Vagina (tissue), 2 donors: ENCODE measurements at places on chromosomes 16 and 17.

DNA sequence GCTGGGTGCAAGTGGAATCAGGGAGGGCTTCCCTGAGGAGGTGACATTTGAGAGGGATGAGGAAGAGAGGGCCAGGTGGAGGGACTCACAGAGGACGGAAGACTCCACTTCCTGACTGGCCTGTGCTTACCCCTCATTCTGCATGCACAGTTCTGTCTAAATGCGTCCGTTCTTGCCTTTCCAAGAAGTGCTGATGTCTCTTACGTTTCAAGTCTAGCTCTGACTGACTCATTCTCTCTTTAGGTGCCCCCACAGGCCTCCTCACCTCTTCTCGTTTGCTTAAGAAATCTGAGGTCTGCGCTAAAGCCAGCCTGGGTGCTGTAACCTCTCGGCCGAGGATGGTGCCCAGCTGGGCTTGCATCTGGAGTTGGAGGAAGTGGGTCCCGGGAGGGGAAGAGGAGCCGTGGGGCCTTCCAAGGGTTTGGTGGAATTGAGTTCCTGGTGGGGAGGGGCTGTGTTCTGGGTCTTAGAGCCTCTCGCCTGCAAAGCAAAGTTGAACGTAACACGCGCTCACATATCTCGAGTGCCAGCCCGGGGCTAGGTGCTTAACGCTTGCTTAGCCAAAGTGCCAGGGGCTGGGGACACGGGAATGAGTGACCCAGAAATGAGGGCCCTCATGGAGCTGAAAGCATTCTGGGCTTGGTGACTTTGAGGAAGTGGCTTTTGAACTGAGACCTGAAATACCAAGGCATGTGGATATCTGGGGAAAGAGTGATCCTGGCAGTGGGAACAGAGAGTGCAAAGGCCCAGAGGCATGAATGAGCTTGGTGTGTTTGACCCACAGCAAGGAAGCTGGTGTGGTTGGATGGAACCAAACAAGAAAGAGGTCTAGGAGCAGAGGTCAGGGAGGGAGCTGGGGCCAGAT, 4.8 kb downstream of the IL4R start:
- DNase-seq, result no peak

DNA sequence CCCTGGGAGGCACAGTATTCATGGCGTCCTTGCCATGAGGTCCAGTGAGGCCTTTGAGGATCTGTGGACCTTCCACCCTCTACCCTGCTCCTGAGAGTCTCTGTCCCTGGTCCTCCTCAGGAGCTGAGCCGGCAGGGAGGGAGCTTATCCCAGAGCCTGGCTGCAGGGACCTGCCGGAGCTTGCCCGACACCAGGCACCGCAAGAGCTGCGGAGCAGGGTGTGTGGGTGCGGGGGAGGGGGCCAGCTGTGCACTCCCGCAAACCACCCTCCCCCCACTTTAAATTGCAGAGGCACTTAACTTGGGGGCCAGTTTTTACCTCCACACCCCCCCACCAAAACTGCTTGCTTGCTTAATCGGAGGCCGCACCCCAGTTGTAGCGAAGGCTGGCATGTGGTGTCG, 609 bp upstream of the ZNF750 start:
- DNase-seq, result no peak

- no peak for DNase-seq
Measured at GRCh38 chr17:6073620-6074019, 3.4 kb downstream of the WSCD1 start.

DNA sequence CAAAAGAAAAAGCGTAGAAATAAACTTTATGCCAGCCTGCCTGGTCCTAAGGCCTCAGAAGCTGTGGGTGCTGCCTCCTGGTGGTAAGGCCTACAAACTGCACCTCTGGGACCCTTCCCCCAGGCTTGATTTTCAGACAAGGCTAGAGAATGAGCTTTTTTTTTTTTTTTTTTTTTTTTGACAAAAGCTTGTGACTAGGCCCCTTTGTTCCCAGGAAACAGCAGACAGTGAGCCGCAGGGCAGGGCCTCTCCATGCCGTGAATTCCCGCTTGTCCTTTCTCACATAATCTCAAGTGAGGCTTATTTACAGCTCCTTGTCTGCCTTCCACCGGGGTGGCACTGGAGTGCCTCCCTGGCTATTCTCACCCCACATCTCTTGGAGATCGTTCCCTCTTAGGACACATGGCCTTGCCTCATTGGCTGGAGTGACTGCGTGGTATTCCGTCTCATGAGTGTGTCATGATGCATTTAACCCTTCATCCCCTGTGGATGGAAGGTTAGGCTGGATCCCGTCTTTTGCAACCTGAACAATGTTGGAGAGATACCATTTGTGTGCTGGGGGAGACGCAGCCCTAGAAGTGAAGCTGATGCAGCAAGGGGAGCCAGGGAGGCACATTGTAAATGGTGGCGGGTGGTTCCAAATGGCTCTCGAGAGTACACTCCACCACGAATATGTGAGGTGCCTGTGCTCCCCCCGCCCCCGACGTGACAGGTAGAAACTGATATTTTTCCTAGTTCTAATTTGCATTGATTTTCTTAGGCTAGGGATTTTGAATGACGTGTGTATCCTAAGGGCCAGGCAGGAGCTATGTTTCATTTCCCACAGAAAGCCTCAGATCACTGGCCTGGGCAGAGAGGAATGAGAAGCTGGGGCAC, 49.6 kb downstream of the USP22 start:
- no peak for DNase-seq

DNA sequence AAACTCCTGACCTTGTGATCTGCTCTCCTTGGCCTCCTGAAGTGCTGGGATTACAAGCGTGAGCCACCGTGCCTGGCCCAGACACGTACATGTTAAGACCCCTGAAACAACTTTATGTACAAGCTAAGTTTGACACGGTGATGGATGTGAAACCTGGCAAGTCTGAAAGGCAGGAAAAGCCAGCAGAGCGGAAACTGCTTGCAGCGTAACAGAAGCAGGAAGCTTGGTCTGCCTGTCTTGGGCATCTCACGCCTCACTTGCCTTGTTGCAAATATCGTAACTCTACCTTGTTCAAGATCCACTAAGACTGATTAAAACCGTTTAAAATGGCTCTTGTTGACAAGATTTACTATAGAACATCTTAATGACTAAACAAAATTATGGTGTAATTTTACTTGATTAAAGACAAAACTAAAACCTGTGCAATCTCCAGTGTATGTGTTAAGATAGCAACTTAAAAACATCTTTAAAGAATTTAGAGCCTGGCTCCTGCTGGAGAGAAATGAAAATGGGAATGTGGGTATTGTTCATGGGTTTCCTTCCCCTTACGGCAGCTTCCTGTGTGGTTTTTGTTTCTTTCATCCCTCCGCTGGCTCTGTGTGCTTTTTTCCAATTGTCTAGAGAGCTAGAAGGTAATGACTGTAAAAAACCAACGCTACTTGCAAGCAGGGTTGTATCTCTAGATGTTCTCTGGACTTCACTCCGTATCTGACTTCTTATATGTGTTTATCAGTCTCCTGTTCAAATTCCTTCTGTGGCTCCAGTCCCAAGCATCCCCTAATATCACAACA, 477.6 kb downstream of the XYLT1 start:
- no peak for DNase-seq

GRCh38 chr17:9845306-9845705, 19.6 kb downstream of the GLP2R start:
- no peak for DNase-seq

GRCh38 chr16:80599466-80599865, 58.7 kb downstream of the DYNLRB2 start:
- no peak for DNase-seq

GRCh38 chr17:41054025-41054424, 1.0 kb downstream of the KRTAP2-2 start:
- no peak for DNase-seq

DNA sequence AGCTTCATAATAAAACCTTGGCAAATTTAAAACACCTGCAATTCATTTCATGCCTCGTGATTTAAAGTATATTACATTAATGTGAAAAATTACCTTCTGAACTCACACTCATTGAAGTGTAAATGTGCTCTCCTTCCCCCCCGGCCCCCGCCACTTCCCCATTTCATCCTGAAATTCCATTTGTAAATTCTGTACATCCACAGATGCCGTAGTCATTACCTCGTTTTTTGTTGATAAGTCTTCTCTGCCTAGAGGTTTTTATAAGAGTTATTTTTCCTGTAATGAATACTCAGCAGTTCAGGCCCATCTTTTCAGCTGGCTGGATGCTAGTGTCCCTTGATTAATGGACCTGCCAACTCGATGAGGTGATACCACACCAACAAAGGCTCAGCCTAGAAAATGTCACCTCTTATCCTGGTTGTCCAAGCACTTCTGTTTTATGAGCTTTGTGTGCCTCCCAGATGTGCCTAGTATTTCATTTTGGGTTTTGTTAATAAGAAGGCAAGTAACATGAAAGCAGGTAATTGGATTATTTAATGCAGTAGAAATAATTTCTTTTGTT, 64.8 kb upstream of the KIFC3 start:
- DNase-seq, result no peak

GRCh38 chr17:58783380-58783779, 27.7 kb downstream of the PPM1E start:
- no peak for DNase-seq

GRCh38 chr16:21704733-21705132, 41.0 kb downstream of the OTOA start:
- no peak for DNase-seq

DNA sequence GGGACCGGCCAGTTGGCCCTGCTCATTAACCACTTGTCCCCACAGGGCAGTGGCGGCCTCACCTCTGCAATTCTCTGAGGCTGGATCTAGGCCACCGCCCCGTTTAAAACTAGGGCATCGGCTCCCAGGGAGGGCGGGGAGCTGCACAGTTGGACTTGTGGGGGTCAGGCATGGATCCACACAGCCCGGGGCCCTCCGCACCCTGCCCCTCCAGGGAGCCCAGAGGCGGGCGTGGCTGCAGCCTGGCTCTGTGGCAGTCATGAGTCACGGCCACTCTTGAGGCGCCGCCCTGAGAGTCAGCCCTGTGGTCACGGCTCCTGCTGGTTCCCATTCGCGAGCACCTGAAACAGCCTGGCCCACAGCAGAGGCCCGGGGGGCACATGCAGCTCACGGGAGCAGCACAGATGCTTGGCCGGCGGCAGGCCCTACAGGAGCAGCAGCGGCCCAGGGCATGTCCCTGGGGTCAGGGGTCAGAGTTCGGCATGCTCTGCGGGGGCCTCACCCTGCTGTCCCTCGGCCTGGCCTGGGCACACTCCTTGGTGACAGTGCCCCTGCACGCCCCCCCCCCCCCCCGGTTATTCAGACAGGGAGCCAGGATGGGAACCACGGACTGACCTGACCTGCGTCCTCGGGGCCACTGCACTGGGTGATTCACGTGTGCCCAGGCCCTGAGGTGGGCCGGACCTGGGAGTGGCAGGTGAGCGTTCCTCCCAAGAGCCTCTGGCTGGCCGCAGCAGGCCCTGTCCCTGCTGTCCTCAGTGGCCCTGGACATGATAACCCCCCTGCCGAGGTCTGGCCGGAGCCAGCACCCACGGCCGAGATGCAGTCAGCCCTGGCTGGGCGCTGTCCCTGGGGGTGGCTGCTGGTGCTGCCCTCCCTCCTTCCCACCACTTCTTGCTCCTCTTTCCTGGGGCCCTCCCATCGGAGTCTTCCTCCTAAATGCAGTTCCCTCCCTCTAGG, 8.2 kb downstream of the CAPN15 start:
- no peak for DNase-seq

- no peak for DNase-seq
Measured at GRCh38 chr16:87436225-87437172, 44.4 kb downstream of the MAP1LC3B start.

DNA sequence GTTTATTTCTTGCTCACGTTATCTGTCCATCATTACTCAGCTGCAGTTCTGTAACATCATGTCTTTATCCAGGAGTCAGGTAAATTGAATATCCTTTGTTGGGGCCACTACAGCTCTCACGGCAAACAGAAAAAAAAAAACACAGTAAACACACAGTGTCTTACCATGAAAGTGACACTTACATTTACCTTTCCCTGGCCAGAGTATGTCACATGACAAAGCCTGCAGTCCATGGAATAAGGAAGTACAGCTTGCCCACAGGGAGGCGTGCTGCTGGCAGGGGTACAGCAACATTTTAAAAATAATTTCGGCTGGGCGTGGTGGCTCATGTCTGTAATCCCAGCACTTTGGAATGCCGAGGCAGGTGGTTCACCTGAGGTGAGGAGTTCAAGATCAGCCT, 85.7 kb upstream of the HS3ST4 start:
- no peak for DNase-seq

GRCh38 chr16:87570938-87571867, 31.1 kb upstream of the JPH3 start:
- no peak for DNase-seq

DNA sequence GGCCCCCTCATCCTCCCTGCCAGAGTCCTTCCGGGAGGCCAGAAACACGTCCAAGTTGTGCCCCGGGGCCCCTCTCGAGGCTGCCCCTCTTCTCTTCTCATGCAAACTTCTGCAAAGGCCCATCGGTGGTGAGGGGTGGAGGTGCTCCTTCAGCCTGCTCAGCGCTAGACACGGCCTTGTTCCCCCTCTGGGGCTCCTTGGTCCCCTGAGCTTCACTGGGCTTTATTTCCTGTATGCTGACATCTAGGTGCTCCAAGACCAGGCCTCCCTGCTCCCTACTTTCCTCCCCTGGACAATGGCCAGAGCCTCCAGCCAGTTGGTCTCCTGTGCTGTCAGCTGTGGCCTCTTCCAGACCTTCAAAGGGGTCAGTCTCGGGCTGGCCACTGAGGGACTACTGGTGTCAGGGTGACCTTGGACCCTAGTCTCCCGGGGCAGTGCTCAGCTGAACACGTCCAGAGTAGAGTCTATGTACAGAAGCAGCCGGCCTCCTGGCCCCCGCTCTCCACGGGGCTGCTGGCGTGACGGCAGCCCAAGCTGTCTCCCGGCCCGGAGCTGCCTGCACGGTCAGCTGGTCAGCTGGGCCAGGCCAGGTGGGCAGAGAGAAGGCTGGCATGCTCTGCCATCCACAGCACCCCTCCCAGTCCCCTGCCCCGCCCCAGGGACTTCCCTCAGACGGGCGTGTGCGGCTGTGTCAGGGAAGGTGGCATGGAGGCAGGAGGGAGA, 1.7 kb upstream of the PRR35 start:
- no peak for DNase-seq

DNA sequence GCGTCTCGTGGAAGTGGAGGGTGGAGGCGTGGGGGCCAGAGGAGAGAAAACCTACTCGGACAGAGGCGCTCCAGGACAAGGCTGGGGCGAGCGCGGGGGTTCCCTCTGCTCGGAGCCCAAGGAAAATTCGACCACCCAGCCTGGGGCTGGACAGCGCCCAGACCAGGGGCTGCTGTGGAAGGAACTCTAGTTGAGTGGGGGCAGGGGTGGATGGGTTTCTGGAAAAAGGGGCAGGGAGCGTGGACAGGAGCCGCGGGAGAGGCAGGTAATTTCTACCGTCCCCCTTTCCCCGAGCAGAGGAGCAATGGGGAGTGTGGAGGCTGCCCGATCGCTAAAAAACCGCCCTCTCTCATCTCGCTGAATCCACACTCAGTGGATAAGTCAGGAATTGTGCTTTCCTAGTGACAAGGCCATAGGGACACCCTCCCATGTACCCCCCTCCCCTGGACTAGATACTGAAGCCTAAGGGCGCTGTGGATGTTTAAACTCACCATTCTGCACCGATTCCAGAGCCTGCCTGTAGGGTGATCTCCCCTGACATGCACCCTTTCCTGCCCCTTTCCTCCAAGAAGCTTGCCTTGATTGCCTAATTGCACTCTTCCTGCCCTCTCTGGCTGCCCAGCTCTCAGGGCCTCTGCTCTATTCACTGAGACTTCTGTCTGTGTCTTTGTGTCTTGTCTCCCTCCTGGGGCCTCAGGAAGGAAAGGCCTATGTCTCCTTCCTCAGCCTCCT, 90.7 kb upstream of the TMEM97 start:
- no peak for DNase-seq
